ENCODE measurements at places on chromosomes 5 and 9.
A peak's percentile ranks its signal among the peaks of the same experiment; 100 is the strongest.

DNA sequence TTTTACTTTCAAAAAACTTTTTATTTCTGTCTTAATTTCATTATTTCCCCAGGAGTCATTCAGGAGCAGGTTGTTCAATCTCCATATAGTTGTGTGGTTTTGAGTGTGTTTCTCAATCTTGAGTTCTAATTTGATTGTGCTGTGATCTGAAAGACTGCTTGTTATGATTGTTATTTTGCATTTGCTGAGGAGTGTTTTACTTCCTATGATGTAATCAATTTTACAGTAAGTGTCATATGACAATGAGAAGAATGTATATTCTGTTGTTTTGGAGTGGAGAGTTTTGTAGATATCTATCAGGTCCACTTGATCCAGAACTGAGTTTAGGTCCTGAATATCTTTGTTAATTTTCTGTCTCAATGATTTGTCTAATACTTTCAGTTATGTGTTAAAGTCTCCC lies 706.9 kb upstream of the CTNND2 start:
- DNase-seq = no peak

DNA sequence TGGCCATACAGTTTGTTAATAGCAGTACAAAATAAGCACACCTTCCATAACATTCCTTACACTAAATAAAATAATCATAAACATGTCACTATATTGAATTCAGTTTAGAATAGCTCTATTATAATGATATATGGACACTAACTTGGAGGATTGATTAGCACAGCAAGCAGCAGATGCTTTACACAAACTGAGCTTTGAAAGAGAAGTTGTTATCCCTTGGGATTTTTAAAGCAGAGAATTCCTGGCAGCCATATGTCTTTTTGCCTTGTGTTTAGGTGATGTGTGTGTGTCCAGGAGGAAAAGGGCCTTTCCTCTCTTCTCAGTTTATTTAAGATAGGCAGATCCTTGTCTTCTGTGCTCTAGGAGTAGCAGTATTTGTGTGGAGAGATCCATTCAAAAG lies 232.2 kb upstream of the GRIN3A start:
- DNase-seq = no peak

DNA sequence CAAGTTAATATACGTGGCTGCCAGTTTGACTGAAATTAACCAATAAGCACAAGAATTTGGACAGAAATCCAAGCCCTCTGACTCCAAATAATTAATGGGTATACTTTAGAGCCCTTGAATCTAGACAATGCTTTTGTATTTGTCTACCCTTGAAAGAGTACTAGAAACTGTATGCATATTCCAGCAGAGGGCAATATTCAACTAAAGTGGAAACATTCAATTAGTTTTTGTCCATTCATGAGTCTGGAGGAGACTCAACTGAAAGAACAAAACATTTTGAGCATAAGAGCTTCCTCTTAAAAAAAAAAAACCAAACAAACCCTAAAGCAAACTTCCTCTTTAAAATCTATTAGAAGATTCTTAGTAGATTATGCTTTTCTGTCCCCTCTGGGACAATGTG lies 157.8 kb downstream of the ARHGEF28 start:
- no peak for DNase-seq

DNA sequence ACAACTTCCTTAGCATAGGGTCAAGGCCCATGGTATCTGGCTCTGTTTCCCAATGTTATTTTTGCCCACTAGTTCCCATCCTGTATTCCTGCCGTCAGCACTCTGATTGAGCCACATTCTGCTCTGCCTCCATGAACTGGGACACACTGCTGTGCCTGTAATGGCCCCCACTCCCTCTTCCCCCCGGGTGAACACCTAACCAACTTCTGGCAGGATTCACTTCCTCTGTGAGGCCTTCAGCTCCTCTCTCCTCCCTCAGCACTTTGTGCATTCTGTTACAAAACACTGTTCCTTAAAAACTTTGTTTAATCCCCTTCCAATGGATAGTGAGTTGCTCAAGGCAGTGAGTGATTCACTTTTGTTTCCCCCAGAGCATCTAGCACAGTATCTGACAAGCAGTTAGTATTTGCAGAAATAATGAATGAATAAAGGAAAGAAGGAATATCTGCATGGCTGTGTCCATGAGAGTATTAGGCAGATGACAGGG lies 183.6 kb downstream of the EFNA5 start:
- no peak for DNase-seq

DNA sequence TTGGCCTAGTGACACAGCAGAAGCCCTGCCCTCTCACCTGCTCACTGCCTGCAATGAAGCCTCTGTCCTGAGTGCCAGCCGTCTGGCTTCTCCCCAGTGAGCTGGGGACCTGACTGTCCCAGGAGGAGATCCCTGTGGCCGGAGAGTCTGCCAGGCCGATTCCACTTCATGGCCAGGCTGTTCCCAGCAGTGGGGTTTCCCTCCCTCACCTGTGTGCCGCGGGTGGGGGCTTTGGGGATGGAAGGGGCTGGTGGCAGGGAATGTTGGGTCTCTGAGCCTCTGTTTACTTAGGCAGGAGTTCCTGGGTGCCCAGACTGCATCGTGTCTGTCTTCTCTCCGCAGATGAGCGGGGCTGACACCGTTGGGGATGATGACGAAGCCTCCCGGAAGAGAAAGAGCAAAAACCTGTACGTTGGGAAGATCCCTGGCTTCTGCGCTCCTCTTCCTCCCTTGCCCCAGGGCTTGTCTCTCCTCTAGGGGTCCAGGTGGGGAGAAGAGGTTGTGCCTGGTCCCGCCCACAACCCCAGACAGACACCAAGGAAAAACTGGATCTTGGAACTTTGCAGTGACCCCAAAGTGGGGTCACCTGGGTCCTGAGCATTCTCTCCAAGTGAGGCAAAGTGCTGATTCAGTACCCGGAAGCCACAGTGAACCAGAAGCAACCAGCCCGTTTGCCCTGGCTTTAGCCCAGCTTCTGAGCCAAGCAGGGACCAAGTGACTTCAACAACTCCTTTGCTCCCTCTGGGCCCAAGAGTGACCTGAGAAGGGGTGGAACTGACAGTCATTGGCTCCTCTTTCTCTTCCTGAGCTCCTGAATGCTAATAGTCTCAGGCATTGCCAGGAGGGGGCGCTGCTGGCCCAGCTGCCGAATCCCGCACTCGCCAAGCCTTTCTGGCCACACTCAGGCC lies 127.7 kb downstream of the RGS3 start:
- peak; percentile 80 for DNase-seq

GRCh38 chr5:80853413-80853812 lies 106.8 kb upstream of the RASGRF2 start:
- no peak for DNase-seq

DNA sequence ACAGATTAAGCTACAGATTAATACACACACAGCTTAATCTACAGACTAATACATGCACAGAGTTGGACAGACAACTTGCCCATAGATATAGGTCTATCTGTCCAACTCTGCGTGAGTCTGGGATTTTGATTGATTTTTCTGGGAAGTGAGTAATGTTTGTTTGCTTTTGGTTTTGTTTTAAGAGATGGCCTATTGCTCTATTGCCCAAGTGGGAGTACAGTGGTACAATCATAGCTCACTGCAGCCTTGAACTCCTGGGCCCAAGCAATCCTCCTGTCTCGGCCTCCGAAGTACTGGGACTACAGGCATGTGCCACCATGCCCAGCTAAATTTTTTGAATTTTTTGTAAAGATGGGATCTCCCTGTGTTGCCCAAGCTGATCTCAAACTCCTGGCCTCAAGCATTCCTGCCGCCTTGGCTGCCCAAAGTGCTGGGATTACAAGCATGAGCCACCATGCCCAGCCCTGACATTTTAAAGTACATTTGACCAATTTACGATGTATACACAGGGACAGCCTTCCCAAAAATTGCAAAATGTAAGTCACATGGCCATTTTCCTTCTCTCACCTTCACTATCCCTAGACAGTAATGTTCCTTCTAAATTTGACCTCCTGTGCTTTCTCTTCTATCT lies 50.8 kb downstream of the PAPPA start:
- DNase-seq = no peak

DNA sequence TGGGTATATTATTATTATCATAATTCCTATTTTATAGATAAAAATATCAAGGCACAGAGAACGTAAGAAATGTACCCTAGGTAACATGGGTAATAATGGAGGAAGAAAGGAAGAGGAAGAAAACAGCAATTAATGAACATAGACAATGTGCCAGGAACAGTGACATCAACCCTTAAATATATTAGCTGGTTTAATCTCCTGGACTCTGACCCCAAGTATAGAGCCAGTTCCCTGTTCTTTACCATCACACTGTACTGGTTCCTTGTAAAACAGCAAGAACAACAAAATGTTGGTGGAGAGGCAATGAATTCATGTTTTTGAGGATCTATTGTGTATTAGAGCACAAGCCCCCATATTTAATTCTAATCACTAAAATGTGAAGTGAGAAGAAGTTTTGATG lies 192.1 kb downstream of the SMC2 start:
- DNase-seq = no peak

GRCh38 chr5:15209053-15209762 lies 290.8 kb upstream of the FBXL7 start:
- DNase-seq = no peak

- no peak for DNase-seq
These were observed 4.1 kb upstream of the TUBB4B start for GRCh38 chr9:137236936-137237421.

GRCh38 chr9:135294836-135295235 lies 184.7 kb upstream of the PPP1R26 start:
- DNase-seq = peak; percentile 28

DNA sequence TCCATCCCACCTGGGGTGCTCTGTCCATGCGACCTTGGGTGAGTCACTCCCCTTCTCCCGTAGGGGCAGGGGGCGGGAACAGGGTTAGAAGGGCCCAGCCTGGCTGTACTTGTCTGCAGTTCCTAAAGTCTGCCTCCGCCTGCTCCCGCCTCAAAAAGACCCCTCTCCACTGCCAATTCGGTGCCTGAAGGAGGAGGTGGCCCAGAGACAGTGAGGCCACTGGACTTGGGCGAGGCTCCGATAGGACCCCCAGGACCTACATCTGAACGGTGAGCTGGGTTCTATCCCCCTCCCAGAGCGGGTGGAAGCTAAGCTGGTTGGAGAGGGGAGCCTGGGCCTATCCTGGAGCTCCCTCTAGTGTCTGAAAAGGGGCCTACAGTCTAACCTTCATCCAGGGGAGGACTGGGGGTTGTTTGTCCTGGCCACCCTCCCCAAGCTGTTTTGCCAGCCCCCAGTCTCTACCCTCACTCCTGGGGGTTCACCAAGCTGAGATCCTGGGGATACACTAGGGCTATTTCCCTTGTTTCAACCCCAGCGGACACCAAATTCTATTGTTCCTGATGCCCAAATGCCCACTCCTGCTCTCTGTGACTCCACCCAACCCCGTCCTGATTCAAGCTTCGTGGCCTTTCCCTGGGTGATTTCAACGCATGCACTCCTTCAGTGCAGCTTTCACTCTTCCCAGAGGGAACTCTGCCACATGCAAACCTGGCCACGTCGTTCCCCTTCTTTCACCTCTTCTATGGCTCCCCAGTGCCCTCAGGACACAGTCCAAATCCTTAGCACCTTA lies 6.1 kb upstream of the CRB2 start:
- peak; percentile 81 for DNase-seq

DNA sequence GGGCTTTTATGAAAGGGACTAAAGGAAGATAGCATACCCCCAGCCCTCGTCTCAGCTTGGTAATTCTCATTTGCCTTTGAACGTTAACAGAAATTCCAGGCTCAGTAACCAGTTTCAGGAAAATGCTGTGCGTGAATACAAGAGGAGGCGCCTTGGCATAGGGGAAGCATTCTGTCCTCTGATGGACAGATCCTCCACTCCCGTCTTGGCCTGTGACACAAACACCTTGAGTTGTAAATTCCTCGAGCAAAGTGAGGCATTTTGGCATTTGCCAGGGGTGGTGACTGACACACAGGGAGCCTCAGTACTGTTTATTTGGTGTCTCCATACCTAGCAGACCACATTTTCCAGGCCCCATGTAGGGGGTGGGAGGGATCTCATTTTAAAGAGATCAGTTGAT lies 44.8 kb downstream of the APTX start:
- DNase-seq = no peak

GRCh38 chr9:108270561-108270960 lies 585.2 kb downstream of the ACTL7B start:
- no peak for DNase-seq

- peak; percentile 91 for DNase-seq
These were observed 6.3 kb upstream of the IRF1 start for GRCh38 chr5:132496631-132497487.

GRCh38 chr5:138276402-138277054 lies 2.1 kb upstream of the GFRA3 start:
- no peak for DNase-seq

DNA sequence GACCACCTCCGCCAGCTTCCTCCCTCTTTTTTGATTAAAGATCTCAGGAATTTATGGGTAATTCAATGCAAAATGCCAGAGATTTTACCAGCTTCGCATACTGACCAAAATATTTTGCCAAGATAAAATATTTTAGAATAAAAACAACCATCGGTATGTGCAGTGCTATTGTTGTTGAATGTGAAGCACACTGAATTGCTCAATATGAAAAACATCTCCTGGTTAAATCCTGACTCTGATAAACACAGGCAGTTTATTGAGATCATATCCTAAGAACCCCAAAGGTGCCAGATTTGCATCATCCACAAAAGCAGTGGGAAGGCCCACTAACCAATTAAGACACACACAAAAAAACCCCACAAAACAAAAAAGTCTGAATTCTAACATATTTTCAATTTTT lies 202.4 kb downstream of the GLIS3 start:
- no peak for DNase-seq

GRCh38 chr5:128539038-128539429 lies 989 bp upstream of the FBN2 start:
- DNase-seq = no peak

- DNase-seq = no peak
These were observed 18.7 kb downstream of the ADAMTS13 start for GRCh38 chr9:133440874-133441273.

DNA sequence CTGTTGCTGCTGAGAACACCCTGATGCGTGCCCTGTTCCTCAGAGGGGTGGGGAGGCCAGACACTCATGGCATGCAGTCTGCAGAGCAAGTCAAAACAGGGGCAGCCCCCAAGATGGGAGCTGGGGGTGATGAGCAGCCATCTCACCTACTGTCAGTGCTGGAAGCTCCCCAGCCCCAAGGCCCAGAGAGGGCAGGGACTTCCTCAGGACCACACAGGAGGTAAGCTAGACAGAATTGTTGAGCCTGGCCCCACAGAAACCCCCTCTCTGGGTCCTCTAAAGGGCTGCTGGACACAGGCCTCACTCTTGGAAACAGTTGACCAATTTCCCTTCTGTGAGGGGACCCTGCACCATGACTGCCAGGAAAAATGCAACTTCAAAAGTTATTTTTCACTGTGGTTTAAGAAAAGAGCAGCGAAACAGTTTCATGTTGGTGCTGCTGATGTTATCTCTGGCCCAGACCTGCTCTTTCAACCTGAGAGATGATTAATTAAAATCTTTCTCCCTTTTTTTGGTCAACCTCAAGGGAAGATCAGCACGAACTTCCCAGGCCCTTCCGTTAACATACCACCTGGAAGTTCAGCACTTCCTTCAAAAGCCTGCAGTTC lies 9.6 kb downstream of the CSF2 start:
- DNase-seq = no peak

GRCh38 chr5:143225511-143225910 lies 178.0 kb downstream of the NR3C1 start:
- no peak for DNase-seq
